ENCODE measurements at places on chromosomes 12 and 14. TPM values are rescaled to one million over a fixed set of nuclear protein-coding genes. Genes with fewer than 3 reads are reported as not detected.

PTGDR gene
- 0.26 TPM for polyA plus RNA-seq

ATP5F1B gene
- 586 TPM for polyA plus RNA-seq

AQP5 gene
- polyA plus RNA-seq: 6.6 TPM

ANO6 gene
- polyA plus RNA-seq: 64.2 TPM

SPTB gene
- 5.2 TPM for polyA plus RNA-seq

ADAM21 gene
- 1.0 TPM for polyA plus RNA-seq

OS9 gene
- polyA plus RNA-seq: 194 TPM

PLEKHD1 gene
- polyA plus RNA-seq: 0.23 TPM

Measured in right lung (tissue), 10 donors.